ENCODE measurements at places on chromosomes 2 and 18. TPM values are rescaled to one million over a fixed set of nuclear protein-coding genes. Genes with fewer than 3 reads are reported as not detected.

KCNS3 gene
- 0.78 TPM for total RNA-seq

CCDC150 gene
- 3.0 TPM for total RNA-seq

ANKZF1 gene
- 41.4 TPM for total RNA-seq

GPN1 gene
- total RNA-seq: 34.2 TPM

MRO gene
- total RNA-seq: 0.07 TPM

PID1 gene
- total RNA-seq: 48.6 TPM

G6PC2 gene
- total RNA-seq: not detected

OXER1 gene
- total RNA-seq: not detected

ANTXR1 gene
- 89.3 TPM for total RNA-seq

PRSS56 gene
- not detected for total RNA-seq

TMEM163 gene
- total RNA-seq: 0.76 TPM

HOXD9 gene
- total RNA-seq: not detected

CRYGC gene
- not detected for total RNA-seq

HTR2B gene
- 37.3 TPM for total RNA-seq

TEX44 gene
- total RNA-seq: not detected

BOLL gene
- not detected for total RNA-seq

STEAP3 gene
- total RNA-seq: 18.4 TPM

NPPC gene
- 0.07 TPM for total RNA-seq

FNDC4 gene
- total RNA-seq: 52.9 TPM

LONRF2 gene
- total RNA-seq: 0.52 TPM

TMEM185B gene
- total RNA-seq: 51.3 TPM

MLPH gene
- total RNA-seq: 14.2 TPM

TMEM198 gene
- 1.3 TPM for total RNA-seq

OSR1 gene
- total RNA-seq: 11.6 TPM

SNORC gene
- total RNA-seq: 1.6 TPM

FBLN7 gene
- 17.7 TPM for total RNA-seq

Measured in smooth muscle cell of the pulmonary artery (primary cell).